ENCODE measurements at places on chromosomes 5 and 9.

DNA sequence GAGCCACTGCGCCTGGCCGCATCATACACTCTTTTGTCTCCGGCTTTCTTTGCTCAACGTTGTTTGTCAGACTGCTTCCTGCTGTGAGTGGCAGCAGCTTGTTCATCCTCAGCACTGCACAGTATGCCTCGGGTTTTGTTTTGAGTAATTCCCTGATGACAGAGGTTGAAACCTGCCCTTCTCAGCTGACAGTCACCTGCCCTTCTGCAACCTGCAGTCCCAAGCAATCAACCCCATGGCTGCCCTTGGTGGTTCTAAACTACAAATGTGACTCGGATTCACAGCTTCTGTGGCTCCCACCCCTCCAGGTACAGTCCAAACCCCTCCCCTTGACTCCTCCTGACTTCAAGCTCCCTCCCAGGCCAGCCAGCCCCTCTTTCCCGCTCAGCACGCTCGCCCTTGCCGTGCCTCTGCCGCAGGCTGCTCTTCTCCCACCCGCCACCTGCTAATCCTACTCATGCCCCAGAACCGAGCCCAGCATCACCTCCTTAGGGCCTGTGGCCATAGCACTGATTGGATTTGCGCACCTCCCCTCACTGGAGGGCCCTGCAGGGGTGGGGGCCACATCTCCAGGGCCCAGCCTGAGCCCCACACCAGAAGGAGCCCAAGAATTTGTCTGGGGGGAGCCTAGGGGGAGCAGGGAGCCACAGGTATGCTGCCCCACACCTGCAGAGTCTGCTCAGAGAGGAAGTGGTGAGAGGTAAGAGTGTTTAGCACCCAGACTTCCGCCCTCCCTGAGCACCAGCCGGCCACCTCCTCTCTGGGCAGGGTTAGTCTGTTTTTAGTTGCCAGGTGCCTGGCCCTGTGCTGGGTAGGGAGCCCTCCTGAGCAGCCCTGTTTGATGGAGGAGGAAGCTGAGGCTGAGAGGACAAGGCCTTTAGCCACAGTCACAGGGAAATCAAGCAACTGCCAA, 10.1 kb downstream of the EEIG1 start:
- no peak for DNase-seq

GRCh38 chr5:59041355-59041754, 458.5 kb downstream of the RAB3C start:
- no peak for DNase-seq

- no peak for DNase-seq
Measured at GRCh38 chr9:96062031-96062430, 186.5 kb downstream of the ERCC6L2 start.

DNA sequence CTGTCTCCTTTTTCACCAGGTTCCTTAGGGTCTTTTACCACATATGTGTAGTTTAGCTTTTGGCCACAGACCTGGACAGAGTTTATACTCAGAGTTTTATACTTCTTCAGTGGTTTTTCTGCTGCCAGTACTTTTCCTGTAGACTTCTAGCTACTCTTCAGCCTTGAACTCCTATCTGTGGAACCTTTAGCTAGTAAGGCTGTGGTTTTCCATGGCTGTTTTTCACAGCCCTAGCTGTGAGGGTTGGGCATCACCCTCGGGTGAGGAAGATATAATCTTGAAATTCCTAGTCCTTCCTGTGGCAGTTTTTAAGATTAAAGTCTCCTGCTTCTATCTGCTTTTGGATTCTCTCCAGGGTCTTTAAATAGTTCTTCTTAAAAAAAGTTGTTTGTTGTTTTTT, 109.1 kb downstream of the FGF1 start:
- DNase-seq, result no peak

GRCh38 chr9:135046739-135047350, 40.6 kb upstream of the OLFM1 start:
- no peak for DNase-seq
